ENCODE measurements at places on chromosomes 13 and 19.

GRCh38 chr13:46586751-46587514, 34.0 kb downstream of the LRCH1 start:
- no peak for DNase-seq

DNA sequence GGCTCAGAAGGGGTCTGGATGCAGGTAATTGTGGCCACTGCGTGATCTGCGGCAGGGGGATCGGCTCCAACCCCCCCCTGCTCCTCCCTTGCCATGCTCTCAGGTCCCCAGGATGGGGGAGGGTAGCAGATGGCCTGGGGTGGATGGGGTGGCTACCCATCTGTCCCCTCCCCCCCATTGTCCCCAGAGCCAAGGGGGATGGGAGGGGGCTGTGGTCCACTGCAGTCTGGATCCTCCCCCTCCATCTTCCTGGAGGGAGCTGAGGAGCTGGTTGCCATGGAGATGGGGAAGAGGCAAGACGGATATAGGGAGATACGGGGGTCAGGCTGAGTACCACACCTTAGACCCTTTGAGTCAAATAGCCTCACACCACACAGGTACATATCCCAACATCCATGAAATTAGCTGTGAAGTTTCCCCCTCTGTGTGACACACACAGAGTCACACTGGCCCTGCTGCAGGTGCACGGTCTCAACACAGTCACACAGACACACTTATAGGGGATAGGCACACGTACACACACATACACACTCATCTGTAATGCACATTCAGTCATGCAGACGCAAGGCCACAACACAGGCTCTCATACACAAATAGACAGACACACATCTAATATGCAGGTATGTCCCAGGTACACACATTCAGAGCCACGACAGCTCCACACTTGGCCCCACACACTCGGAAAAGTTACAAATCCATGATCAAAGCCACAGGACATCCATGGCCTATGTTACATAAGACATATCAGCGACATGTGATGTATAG, 1.8 kb upstream of the NOVA2 start:
- DNase-seq: no peak

GRCh38 chr13:38409771-38410170, 60.1 kb downstream of the UFM1 start:
- DNase-seq: no peak

GRCh38 chr13:38042771-38043170, 173.2 kb upstream of the TRPC4 start:
- DNase-seq: no peak

- DNase-seq: no peak
Measured at GRCh38 chr19:48340995-48341394, 15.6 kb downstream of the EMP3 start.

DNA sequence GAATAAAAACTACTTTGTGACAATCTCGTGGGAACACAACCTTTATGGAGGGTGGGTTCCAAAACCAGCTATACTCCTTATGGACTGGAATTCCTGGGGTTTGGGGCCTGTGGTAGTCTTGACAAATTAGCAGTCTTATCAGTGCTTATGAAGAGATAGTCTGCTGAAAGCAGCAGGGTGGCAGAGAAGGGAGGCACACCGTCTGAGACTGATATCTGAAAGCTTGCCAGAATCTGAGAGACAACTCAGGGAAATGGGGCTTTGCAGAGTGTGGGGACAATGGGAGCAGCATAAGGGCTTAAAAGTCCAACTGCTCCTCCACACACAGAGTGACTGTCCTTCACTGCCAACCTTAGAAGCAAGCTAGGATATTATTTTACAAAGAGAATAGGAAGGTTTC, 95.9 kb downstream of the UGGT2 start:
- DNase-seq: no peak
